ENCODE measurements at places on chromosomes 4 and X. TPM values are rescaled to one million over a fixed set of nuclear protein-coding genes. Genes with fewer than 3 reads are reported as not detected.

GRCh38 chr4:6217716-6218381 lies 17.5 kb upstream of the JAKMIP1 start:
- DNase-seq, result no peak

DNA sequence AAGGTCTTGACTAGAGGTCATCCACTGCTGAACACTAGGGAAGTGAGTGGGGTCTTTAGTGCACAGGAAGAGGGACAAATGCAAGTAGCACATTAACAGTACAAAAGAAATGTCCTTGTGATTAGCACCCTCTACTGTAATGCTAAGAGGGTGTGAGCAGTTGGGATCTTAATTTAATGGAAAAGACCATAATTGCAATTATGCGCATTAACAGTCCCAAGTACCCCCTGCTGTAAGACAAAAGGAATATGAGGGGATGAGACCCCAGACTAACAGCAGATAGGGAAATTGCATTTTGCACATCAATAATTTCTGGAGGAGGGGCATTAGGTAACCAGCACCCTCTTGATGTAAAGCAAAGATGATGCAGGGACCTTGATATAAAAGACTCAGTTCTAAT lies 285.0 kb downstream of the CHIC1 start:
- DNase-seq, result no peak

DNA sequence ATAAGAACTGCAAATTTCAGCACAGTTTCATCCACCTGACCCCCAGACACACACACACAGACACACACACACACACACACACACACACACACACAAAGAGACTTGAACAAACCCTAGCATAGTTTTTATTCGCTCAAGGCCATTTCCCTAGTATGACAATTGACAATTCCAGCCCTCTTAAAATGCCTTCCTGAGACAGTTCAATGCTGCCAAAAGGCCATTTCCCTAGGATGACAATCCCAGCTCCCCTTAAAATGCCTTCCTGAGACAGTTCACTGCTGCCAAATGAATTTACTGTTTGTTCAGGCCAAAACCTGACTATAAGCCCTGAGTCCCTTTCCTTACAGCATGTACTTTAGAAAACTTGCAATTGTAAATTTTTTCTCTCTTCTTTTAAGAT lies 259.5 kb upstream of the SLC7A11 start:
- DNase-seq, result no peak

- no peak for DNase-seq
Observed at GRCh38 chr4:138039010-138039409, 203.1 kb downstream of the SLC7A11 start.

The BGN gene
- 1.1 TPM for total RNA-seq

The NSG1 gene
- 31.1 TPM for total RNA-seq

GRCh38 chr4:37762294-37762990 lies 64.0 kb upstream of the PGM2 start:
- peak; percentile 20 for DNase-seq

DNA sequence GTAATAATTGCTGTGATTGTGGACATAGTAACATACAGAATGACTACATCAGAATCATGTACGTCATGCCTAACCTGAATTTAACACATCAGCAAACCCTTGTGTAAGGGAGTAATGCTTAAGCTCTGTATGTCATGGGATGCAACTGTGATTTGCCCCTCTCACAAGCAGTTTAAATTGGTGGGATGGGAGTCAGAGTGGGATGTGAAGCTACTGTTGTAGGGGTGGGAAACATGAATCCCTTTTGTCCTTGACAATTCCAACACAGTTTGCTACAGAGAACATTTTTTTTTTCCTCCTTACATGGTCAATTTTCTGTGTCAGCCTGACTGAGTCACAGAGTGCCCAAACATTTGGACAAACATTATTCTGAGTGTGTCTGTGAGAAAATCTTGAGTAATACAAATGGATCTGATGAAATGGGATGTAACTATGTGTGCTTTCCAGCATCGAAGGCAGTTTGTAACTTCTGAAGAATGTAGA lies 392.8 kb downstream of the GPM6A start:
- no peak for DNase-seq

The FRMD7 gene
- not detected for total RNA-seq

The FAM47A gene
- total RNA-seq, result not detected

DNA sequence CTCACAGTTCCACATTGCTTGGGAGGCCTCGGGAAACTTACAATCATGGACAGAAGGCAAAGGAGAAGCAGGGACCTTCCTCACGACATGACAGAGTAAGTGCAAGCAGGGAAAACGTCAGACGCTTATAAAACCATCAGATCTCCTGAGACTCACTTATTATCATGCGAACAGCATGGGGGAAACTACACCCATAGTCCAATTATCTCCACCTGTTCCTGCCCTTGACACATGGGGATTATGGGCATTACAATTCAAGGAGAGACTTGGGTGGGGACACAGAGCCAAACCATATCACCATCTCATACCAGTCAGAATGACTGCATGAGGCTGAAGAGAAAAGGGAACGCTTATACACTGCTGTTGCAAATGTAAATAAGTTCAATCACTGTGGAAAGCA lies 1066.9 kb upstream of the PCDH7 start:
- DNase-seq, result no peak

- no peak for DNase-seq
Observed at GRCh38 chr4:102525097-102525496, 23.9 kb downstream of the NFKB1 start.
